ENCODE measurements at places on chromosomes 5 and 9.

GRCh38 chr9:96327694-96328352, 25.8 kb upstream of the HSD17B3 start:
- peak; percentile 30 for DNase-seq

GRCh38 chr5:104598285-104598684, 1035.7 kb upstream of the NUDT12 start:
- no peak for DNase-seq

DNA sequence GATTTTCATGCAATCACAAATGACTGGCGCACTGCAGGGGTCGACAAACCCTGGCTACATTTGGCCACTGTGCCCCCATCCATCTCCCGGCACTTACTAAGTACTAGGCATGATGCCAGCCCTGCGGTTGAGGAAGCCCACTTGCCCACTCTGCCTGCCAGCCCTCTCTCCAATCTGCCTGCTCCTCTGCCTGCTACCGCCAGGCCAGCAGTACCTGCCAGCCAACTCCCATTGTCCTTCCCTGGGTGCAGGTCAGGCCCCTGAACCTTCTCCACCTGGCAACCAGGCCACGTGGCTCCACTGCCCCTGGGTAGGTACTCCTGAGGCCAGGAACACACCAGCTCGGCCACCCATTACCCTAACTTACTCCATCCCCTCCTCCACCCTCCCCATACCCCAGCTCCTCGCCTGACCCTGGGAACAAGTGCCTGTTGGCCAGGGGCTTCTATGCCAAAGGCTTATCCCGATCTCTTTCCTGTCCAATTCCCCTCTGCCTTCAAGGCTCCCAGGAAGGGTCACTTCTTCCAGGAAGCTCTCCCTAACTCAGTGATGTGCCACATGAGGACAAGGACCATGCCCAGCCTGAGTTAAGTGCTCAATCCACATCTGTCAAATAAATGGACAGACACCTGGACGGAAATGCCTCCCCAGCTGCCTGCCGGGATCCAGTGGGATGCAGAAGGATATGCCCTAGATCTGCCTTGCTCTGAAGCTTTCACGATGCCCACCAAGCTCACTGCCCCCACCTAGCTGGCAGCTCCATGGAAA, 6.6 kb downstream of the EEIG1 start:
- DNase-seq, result no peak

DNA sequence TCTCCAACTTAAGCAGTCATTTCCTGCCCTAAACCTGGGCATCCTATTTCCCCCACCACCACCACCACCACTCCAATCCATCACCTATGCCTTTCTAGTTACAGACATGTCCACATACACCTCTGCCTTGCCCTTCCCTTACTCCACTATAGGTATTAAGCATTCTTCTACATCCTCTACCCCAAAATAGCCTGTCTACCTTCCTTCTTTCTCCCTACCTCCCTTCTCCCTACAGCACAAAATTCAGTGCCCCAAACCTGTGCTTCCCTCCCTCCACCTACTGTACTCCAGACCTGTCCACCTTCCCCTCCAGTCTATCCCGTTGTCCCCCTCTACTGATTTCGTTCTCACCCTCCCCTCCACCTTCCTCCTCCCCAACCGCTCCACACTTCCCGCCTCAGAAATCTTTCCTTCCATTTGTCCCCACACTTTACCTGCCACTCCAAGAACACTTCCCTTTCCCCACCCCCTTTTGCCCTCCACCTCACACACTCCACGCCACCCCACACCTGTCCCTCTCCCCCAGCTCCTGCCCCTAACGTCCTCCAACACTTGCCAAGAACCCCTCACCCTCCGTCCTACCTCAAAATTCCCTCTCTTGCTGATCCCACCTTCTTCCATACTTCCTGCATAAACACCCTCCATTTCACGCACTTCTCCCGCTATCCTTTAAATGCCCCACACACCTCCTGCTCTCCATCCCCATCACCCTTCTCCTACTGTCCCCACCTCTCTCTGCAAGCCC, 1.6 kb downstream of the STRBP start:
- DNase-seq, result no peak

DNA sequence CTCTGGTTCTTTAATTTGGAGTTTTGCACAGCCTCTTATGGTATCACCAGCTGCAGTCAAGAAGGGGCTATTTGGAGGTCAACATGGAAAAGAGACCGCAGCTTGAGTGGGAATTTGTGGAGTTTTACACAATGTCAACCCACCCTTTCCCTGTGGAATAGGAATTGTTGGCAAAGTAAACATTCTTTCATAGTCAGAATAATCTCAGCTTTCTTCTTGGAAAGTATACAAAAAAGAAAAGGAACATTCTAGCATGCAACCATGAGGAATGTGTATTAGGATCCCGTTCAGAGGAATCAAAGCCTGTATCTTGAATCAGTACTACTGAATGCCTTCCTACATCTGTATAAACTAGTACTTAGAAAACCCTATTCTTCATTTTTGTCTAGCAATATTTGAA, 107.6 kb downstream of the LURAP1L start:
- peak; percentile 87 for DNase-seq

All from fibroblast of skin of left biceps (primary cell).